Stimulated activated CD4-positive, alpha-beta T cell treated with anti-CD3 and anti-CD28 coated beads, Interleukin-15, amount 100 ng/mL, for 1 hour (primary cell): ENCODE measurements at places on chromosomes 5 and 9.
A peak's percentile ranks its signal among the peaks of the same experiment; 100 is the strongest.

GRCh38 chr5:141914797-141915196 lies 8.9 kb upstream of the DELE1 start:
- DNase-seq = no peak

GRCh38 chr5:109655841-109656240 lies 33.9 kb upstream of the MAN2A1 start:
- no peak for DNase-seq

DNA sequence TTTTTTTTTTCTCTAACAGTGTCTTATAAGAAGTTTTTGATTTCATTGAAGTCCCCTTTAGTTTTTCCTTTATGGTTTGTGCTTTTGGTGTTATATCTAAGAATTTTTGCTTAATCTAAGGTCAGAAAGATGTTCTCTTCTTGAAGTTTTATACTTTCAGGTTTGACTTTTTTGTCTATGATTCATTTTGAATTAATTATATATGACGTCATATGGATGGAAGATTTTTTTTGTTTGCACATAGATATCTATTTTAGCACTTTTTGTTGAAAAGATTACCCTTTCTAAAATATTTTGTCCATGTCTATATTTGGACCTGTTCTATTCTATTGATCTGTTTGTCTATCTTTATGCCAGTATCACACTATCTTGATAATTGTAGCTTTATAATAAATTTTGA lies 16.3 kb downstream of the UBAP1 start:
- DNase-seq = no peak

- DNase-seq = no peak
Observed at GRCh38 chr9:126822278-126822677, 17.4 kb downstream of the ZBTB43 start.

GRCh38 chr5:41371738-41372137 lies 138.7 kb downstream of the PLCXD3 start:
- no peak for DNase-seq

DNA sequence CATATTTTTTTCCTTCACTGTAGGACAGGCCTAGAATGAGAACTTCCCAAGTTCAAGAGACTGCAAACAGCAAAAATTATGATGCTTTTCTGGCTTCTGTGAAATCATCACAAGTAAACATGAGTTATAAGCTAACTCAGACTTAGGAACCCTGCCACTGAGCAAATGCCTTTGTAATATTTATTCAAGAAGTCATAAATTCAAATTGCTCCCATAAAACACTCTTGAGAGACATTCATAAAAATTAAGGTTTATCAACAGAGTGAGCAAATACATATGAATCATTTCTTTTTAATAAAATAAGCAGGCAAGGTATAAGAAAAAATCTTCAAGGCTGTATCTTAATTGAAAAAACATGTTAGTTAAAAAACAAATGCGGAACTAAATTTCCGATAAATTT lies 124.2 kb downstream of the GNA14 start:
- no peak for DNase-seq

DNA sequence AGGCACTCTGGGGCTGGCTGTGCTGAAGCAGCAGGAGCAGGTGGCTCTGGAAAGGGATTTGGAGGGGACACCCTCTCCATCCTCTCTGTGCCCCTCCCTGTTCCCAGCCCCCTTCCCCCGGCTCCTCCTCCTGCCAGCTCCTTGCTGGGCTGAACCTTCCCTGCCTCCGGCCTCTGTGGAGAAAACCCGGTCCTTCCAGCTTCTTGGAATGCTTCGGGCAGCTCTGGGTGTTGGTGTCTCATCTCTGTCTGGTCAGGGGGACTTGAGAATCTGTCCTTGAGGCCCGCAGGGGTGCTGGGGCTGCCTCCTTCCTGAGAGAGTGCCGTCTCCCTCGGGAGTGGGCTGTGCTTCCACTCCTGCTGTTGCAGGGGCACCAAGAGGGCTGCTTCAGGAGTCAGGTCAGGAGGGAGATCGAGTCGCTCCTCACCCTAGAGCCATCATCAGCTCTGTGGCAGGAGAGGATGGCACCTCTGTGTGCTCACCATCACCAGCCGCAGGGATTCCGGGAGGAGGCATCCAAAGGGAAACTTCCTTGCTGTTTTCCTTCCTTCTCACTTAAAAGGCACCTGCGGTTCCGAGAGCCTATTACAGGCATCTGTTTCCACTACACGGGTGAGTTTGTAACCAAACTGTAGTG lies 30.6 kb downstream of the NDUFS6 start:
- no peak for DNase-seq

DNA sequence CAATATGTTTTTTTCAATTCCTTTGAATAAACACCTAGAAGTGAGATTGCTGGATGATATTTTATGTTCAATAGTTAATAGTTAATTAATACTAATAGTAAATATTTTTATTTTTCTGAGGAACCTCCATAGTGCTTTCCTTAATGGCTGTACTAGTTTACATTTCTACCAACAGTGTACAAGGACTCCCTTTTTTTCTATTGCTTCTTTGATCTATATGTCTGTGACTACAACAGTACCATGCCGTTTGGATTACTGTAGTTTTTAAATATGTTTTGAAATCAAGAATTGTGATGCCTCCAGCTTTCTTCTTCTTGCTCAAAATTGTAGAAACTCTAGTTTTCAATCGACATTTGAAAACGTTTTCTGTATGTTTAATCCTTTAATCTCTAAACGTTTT lies 39.5 kb upstream of the ADAMTS16 start:
- no peak for DNase-seq

- no peak for DNase-seq
Observed at GRCh38 chr9:21890696-21891095, 88.3 kb downstream of the MTAP start.

- no peak for DNase-seq
Observed at GRCh38 chr5:159887050-159887449, 29.2 kb upstream of the ADRA1B start.

GRCh38 chr5:157602505-157602904 lies 26.9 kb upstream of the ADAM19 start:
- DNase-seq = peak; percentile 19

- DNase-seq = no peak
Observed at GRCh38 chr9:68847765-68848164, 142.7 kb downstream of the PIP5K1B start.

GRCh38 chr9:114694146-114694545 lies 12.2 kb upstream of the TEX48 start:
- DNase-seq = no peak

- DNase-seq = no peak
Observed at GRCh38 chr5:41649659-41650058, 139.3 kb upstream of the PLCXD3 start.

DNA sequence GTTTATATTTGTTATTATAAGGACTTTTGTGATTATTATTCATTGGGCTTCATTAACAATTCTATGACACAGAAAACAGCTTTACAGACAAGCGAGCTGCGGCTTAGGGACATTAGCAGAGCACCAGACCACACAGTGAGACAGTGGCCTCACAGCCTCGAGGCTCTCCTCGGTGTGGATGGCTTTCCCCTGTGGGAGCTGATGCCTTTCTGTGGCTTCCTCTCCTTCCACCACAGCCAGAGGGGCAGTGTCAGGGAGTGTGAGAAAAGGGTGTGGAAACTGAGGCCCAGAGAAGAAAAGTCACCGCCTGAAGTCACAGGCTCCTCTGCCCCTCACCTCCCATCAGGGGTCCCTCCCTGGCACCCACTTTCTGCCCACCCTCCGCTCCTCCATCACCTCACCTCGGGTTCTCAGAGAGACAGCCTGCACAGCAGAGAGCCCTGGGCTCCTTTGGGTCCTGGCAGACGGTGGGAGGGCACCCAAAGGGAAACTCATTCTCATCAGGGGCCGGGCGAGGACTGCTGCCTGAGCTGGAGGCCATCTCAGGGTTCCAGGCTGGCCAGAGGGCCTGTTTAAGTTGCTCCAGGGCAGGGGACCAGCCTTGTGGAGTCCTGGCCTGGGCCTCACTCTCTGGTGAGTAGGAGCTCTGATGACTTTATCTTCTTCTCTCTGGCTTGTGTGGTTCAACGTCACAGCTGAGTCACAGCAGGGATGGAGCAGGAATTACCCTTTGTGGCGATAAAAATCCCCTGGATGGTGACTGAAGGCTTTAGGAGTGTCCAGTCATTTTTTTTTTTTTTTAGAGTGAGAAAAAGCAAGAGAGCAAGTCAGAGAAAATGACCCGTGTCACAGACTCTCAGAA lies 830 bp downstream of the TRAF1 start:
- peak; percentile 61 for DNase-seq

DNA sequence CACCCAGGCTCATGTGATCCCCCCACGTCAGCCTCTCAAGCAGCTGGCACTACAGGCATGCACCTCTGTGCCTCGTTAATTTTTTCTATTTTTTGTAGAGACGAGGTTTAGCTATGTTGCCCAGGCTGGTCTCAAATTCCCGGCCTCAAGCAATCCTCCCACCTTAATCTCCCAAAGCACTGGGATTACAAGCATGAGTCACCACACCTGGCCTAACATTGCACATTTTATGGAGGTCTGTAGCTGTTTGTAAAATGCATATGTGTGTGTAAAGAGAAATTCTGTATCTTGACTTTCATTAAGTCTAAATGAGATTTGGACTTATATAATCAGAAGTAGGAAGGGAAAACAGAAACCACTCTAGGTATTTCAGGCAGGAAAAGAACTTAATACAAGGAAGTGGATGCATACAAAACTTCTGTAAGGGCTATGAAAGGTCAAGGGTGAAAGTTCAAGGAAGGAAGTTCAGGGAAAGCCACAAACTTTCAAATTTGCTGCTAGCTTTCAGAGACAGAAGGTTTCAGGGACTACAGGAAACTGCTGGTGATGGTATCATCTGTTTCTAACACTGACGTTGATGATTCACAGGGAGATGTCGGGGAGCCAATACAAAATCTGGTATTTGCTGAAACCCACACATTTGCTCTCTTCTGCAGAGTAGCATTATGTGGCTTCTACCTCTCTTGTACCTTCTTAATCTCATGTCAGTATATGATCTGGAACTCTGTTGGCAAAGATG lies 209.4 kb downstream of the PIK3R1 start:
- no peak for DNase-seq

- no peak for DNase-seq
Observed at GRCh38 chr9:31574006-31574765, 810.3 kb upstream of the ACO1 start.

DNA sequence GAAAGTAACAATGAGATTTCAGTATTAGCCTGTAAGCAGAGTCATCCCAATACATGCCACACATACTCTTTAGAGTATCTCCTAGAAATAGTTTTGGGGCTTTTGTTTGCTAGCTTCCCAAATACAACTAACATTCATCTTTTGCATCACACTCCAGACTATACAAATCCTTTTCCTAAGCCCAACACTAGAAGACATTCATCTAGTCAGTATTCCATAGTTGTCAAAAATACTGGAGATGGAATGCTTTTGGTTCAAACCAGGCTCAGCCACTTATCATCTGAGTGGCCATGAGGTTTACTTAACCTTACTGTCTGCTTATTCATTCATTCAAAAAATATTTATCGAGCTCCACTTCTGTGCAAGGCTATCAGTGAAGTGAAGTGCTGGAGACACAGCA lies 205.1 kb upstream of the SGCD start:
- no peak for DNase-seq

DNA sequence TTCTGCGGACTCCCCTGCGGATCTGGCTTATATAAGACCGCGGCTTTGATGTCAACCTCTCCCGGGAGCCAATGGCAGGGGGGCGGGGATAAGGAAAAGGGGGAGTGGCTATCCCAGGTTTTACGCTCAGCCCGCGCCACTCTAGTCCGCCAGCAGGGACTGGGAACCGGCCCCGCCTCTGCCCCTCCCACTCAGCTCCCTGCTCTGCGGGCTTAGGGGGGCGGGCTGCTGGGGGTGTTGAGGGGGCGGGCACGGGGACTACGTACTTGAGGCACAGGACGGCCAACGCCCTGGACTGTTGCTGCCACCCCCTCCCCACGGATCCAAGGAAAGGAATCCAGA lies at the start of gene HAND1:
TSS of gene HAND1 (minus strand) at position 4 of the 342 bp plus-strand sequence. CDS start 219 bp downstream, outside the sequence.
- DNase-seq = no peak

DNA sequence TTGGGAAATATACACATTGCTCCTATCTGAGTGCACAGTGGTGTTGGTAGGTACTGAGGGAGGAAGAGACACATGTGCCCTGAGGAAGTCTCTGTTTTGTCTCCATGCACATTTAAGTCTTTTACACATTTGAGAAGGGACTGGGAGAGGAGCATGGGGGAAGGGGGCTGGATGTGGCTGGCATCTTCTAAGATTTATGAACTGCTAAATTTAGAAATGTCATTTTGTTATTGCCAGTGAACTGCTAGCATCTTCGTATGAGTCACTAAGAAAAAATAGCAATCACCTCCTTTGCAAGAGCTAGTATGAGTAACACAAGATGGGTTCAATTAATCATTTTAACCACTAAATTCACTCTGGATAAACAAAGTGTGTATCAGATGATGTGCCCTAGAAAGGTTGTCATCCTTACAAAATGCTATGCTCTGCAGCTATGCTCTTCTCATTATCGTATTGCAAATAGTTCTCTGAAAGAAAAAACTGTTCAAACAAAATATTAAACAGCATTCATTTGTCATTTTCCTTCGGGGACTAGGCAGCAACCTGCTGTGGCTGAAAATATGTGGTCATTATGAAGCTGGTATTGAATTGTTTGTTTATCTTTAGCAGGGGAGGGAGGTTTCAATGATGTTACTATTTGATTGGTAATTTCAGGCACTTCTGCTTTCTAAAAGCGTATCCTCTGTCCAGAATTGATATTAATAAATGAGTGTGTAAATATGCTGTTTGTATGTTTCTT lies 236.5 kb downstream of the DMRTA1 start:
- DNase-seq = no peak

DNA sequence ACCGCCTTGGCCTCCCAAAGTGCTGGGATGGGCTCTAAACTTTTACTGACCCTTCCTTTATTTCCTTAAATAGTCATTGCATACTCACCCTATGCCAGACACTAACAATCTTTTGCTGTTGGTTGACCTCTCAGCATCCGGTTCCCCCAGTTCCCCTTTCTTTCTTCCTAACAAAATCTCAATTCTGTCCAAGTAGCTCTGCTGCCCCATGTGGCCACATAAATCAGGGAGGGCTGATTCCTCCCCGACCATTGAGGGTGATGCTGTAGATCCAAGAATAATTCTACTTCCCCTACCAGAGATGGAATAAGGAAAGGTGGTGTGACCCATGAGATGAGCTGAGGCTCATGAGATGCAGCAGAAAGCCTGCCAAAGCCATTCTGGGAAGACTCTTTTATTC lies 315.3 kb upstream of the MSX2 start:
- no peak for DNase-seq

DNA sequence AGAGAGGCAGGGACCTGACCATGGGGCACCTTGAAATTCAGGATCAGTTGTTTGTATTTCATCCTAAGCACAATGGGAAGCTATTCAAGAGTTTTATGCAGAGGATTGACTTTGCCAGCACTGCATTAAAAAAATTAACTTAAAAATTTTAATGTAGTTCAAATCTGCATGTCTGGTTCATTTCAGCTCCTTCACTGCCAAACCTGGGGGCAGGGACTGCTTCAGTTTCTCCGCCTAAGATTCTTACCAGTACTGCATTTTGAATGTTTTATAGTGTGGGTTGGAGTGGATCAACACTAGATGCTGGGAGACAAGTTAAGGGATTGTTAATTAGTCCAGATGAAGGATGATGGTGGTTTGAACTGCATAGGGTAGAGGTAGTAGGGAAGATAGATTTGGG lies 15.7 kb upstream of the MSMP start:
- DNase-seq = no peak

- DNase-seq = no peak
Observed at GRCh38 chr9:109639674-109640579, 140.1 kb upstream of the PALM2AKAP2 start.
